ENCODE measurements at places on chromosomes 1 and 21. TPM values are rescaled to one million over a fixed set of nuclear protein-coding genes. Genes with fewer than 3 reads are reported as not detected.

DNA sequence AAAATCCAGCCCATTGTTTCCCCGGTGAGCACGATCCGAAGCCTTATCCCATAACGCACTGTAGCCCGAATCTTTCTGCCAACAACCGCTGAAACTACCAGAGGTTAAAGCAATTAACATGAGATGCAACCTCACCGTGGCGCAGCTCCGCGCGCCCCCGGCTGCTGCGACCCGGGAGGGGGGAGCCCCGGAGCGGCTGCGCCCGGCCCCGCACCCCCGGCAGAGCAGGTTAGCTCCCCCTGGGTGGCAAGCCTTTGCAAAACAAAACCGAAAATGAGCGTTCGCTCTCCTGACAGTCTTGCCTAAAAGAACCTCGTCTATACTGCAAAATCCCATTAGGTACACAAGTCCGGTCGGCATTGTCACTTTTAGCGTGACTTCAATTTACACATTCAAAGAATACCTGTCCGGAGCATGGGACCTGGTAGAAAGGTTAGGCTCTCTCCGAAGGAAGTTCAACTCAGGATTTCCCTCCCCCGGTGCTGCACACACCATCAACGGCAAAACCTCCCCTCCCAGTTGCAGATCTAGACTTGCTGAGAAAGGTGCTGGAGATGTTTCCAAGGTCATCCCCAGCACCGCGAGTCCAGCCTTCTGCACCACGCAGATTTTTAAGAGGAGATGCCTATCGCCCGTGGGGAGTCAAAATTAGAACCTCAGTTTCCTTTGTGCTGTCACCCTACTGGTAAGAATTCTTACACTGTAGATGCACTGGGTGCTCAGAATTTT lies 107.5 kb downstream of the ZNF281 start:
- DNase-seq = peak; percentile 73

DNA sequence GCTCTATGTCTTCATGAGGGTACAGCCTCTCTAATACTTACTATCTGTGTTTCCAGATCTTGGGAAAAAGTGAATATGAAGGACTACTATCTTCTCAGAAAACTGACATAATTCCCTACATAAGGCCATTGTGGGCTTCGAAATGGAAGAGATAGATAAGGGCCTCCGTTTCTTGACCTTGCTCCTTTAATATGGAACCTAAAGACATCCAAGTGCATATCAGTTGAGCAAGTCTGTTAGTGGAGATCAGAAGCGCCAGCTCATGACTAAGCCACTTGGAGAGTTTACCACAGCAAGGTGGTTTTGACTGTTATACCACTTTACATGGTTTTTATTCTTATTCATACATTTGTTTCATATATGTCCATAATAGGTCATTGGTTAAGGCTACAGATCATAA lies 35.3 kb upstream of the FCER1A start:
- no peak for DNase-seq

- DNase-seq = peak; percentile 86
Observed at GRCh38 chr1:3283849-3284248, 170.6 kb upstream of the ARHGEF16 start.

Gene NOTCH2
- total RNA-seq = 82.8 TPM

Gene MYOG
- total RNA-seq = not detected

Gene PTGFR
- total RNA-seq = 0.38 TPM
